Lung (tissue), 17 donors: ENCODE measurements at places on chromosomes 6 and 20.

DNA sequence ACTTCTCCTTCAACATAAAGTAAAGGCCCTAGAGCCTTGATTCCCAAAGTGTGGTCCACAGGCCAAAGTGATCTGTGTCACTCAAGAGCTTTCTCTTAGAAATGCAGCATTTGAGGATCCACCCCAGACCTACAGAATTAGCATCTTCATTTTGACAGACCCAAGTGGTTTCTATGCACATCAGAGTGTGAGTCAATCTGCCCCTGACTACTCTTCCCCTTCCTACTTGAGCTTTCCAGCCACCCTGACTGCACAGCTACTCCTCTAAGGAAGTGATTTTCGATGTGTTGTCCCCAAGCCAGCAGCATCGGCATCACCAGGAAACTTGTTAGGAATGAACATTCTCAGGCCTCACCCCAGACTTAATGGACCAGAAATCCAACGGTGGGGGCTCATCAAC lies 2.6 kb downstream of the MEP1A start:
- H3K4me3 ChIP-seq, result no peak overlapping the region
- no peak for DNase-seq
- peaks cover 5% of the 10 kb centered on the region for H3K27me3 ChIP-seq
- H3K4me1 ChIP-seq, result no peaks in the 10 kb centered on the region
- no peaks in the 10 kb centered on the region for H3K36me3 ChIP-seq

- peaks cover 4% of the 10 kb centered on the region for H3K4me1 ChIP-seq
- no peak for DNase-seq
- no peaks in the 10 kb centered on the region for H3K36me3 ChIP-seq
- no peak overlapping the region for H3K4me3 ChIP-seq
These were observed 201.2 kb downstream of the FOXA2 start for GRCh38 chr20:22383156-22383555.

DNA sequence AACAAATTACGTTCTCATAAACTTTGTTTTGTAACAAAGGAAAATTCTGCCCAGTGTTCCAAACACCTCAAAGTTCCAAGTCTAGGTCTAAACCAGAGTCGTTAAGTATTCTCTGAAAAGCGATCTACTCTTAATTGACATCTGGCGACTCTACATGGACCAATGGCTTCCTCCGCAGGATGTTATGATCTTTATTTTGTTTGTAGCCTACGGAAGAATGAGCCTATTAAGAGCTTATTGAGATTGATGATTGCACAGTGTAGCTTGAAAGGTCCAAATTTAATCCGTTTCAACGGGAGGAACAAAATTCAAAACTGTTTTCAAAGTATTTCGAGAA lies 61.1 kb downstream of the FAM217A start:
- H3K27ac ChIP-seq, result peak overlapping the region; percentile 99
- H3K27me3 ChIP-seq, result no peaks in the 10 kb centered on the region
- no peaks in the 10 kb centered on the region for H3K4me1 ChIP-seq
- peak overlapping the region; percentile 95 for H3K4me3 ChIP-seq

- H3K27me3 ChIP-seq, result no peaks in the 10 kb centered on the region
- H3K4me1 ChIP-seq, result no peaks in the 10 kb centered on the region
- H3K27ac ChIP-seq, result no peak overlapping the region
- peak; percentile 57 for DNase-seq
- H3K36me3 ChIP-seq, result no peaks in the 10 kb centered on the region
- no peak overlapping the region for H3K4me3 ChIP-seq
These were observed 151.2 kb downstream of the GRM4 start for GRCh38 chr6:33994472-33995308.

DNA sequence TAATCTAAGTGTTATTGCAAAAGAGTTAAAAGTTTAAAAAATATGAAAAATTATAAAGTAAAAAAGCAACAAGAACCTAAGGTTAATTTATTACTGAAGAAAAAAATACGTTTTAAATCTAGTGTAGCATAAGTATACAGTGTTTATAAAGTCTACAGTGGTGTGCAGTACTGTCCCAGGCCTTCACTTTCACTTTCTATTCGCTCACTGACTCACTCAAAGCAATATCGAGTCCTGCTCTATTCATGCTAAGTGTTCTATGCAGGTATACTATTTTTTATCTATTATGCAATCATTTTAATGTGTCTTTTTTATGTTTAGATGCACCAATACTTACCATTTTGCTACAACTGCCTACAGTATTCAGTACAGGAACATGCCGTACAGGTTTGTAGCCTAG lies 113.0 kb downstream of the MANEA start:
- no peak for DNase-seq
- no peak overlapping the region for H3K27ac ChIP-seq
- H3K27me3 ChIP-seq, result no peaks in the 10 kb centered on the region
- no peaks in the 10 kb centered on the region for H3K36me3 ChIP-seq
